ENCODE measurements at places on chromosomes 1 and 21.

DNA sequence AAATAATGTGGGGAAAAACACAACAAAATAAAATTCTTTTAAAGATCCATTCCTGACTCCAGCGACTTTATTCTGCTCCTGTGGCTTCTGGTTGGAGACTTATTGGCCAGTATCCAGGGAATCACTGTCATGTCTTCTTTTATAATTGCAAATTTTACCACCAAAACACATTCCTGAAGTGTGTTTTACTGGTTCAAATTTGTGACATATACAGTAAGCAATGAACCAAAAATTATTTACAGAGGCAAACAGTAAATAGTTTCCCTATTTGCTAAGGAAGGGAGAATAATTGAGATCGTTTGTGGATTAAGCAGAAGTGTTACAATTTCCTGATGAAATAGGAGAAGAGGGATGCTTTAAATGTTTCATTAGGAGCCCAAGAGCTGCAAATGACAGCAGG is 118.7 kb downstream of the ZNF281 start:
- no peak for DNase-seq

GRCh38 chr1:230077011-230077410 is 10.0 kb downstream of the GALNT2 start:
- DNase-seq = no peak

DNA sequence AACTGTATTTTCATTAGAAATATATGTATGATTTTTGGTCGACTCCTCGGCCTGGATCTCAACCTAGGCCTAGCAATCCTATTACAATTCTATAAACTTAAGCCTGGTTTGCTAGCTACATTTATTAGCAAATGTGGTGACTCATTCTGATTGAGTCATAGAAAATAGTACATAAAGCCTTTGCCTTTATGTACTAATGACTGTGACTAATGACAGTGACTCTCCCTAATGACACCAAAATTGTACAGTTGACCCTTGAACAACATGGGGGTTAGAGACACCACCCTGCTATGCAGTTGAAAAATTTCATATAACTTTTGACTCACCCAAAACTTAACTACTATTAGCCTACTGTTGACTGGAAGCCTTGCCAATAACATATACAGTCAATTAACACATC is 78.9 kb downstream of the CLEC20A start:
- DNase-seq = no peak

GRCh38 chr1:186740324-186740723 is 60.1 kb upstream of the PTGS2 start:
- no peak for DNase-seq

DNA sequence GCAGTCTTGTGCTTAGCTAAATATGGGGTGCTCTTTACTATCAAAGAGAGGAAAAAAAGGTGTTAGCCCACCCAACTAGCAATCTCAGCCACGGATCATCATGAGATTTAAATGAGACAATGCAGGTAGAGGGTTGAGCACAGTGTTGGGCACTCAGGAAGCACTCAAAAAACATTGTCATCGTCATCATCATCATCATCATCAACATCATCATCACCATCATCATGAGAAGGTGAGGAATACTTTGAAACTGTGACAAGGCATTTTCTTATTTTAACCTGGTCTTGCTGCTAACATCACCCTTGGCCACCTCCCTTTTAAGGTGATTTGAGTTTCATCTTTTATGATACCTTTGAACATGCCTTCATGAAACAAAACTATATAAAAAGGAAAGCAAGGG is 3.3 kb upstream of the MAPKAPK2 start:
- DNase-seq = no peak

- DNase-seq = no peak
Observed at GRCh38 chr1:196178083-196178635, 430.1 kb downstream of the KCNT2 start.

- no peak for DNase-seq
Observed at GRCh38 chr1:218679391-218679790, 334.3 kb downstream of the TGFB2 start.

All from hypothalamus (tissue), 51 donors.